ENCODE measurements at places on chromosomes 12 and 14.
A peak's percentile ranks its signal among the peaks of the same experiment; 100 is the strongest.

DNA sequence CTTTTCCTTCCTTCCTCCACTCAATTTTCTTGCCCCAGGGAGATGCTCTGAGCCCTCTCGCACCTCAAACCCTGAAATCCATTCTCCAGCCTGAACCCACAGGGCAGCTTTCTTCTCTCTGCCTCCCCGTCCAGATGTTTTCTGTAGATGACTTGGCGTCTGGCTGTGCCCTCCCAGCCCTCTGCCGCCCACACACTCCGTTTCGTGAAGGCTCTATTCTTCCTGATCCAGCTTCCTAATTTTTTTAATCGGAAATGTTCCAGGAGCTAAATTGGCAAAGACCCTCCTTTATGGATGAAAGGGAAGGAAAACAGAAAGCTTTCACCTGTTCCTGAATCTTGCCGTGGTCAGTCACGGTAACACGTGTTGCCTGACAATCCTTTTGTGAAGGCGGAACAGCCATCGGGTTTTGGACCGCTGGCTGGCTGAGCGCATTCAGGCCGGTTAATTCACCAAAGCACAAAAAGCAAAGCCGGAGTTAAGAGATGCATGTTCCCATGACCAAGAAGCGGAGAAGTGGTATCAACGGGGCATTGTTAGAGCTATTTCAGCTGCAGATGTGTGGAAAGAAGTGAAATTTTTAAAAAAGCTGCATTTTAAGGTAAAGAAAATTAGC is 70.2 kb upstream of the FBRSL1 start:
- DNase-seq, result no peak

DNA sequence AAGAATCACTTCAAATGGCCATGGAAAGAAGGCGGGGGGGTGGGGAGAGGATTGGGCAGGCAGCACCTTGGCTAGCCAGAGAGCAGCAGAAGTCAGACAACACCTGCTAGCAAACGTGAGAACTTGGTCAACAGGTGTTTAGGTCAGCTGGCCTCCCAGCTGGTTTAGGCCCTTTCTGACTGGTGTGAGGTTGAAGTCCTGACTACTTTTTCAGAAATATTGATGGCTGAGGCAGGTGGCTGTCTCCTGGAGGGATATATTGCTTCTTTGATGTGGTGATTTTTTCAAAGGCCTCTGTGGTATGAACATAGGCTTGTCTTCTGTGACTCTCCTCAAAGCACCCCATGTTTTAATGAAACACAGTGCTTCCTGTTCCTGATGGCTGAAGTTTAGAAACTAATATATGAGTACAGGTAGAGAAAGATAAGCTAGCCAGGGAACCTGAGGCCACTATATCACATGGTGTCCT is 238.2 kb upstream of the SSTR1 start:
- DNase-seq, result peak; percentile 70

DNA sequence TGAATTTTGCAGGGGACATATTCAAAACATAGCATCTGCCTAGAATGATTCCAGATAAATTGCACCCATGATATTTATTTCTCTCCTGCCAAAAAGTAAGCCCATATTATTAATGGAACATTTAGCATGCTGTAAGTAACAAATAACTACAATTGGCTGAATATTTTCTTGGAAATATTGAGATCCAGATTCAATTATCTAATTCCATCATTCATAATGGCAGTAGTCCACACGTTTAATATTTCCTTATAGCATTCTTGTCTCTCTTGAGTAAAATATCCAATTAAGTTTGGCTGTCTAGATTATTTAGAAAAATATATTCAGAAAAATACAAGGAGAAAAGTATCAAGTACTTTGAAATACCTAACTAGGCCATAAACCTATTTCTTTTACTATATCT is 157.5 kb downstream of the FLRT2 start:
- no peak for DNase-seq

- DNase-seq, result no peak
Observed at GRCh38 chr12:82625523-82625922, 61.2 kb upstream of the TMTC2 start.

GRCh38 chr12:68117661-68118060 is 41.9 kb downstream of the IFNG start:
- DNase-seq, result no peak

GRCh38 chr14:105605464-105606304 is 79.3 kb downstream of the TMEM121 start:
- no peak for DNase-seq

DNA sequence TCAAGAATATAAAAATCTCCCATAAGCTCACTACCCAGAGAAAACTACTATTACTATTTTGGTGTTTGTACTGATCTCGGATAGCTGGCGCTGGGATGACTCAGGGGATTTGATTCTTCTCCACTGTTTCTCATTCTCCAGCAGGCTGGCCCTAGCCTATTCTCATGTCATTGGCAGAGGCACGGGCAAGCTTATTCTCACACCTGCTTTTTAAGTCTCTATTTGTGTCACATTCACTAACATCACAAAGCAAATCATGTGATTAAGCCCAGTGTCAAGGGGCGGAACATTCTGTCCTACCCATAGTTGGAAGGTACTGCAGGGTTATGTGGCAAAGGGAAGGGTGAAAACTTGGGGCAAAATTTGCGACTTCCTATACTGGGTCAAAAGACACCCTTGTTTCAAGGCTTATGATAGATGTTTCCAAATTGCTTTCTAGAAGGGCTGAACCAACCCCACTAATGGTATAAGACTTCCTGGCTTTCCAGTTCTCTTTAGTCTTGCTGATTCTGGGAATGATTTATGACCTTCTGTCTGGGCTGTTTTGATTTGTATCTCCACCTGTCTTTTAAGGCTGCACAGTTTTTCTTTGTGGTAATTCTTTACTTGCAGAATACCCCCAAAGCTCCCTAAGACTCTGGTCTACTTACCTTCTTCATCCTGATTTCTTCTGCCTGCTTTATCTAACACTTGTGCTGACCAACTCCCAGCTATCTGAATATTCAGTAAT is 406.4 kb downstream of the NRXN3 start:
- DNase-seq, result no peak

- no peak for DNase-seq
Observed at GRCh38 chr12:132213359-132214160, 69.3 kb downstream of the NOC4L start.

- DNase-seq, result no peak
Observed at GRCh38 chr12:48247181-48247966, 44.3 kb upstream of the OR10AD1 start.

- no peak for DNase-seq
Observed at GRCh38 chr14:102723650-102724049, 53.6 kb upstream of the TRAF3 start.

GRCh38 chr12:98752726-98753125 is 107.6 kb downstream of the APAF1 start:
- no peak for DNase-seq

DNA sequence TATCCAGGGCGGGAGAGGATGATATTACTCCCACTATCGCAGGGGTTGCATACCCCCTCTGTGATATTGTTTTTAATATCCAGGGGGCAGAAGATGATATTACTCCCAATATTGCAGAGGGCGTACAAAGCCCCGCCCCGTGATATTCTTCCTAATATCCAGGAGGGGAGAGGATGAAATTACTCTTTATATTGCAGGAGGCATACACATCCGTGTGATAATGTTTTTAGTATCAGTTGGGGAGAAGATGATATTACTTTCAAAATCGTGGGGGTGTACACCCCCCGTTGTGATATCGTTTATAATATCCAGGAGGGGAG is 52.9 kb upstream of the OXA1L start:
- DNase-seq, result no peak

GRCh38 chr12:97275728-97276590 is 186.6 kb upstream of the RMST start:
- DNase-seq, result no peak

DNA sequence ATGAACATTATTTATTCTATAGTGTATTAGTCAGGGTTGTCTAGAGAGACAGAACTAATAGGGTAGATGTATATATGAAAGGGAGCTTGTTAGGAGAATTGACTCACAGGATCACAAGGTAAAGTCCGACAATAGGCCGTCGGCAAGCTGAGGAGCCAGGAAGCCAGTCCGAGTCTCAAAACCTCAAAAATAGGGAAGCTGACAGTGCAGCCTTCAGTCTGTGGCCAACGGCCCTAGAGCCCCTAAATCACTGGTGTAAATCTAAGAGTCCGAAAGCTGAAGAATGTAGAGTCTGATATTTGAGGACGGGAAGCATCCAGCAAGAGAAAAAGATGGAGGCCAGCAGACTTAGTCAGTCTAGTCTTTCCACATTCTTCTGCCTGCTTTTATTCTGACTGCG is 912.2 kb downstream of the FLRT2 start:
- no peak for DNase-seq

DNA sequence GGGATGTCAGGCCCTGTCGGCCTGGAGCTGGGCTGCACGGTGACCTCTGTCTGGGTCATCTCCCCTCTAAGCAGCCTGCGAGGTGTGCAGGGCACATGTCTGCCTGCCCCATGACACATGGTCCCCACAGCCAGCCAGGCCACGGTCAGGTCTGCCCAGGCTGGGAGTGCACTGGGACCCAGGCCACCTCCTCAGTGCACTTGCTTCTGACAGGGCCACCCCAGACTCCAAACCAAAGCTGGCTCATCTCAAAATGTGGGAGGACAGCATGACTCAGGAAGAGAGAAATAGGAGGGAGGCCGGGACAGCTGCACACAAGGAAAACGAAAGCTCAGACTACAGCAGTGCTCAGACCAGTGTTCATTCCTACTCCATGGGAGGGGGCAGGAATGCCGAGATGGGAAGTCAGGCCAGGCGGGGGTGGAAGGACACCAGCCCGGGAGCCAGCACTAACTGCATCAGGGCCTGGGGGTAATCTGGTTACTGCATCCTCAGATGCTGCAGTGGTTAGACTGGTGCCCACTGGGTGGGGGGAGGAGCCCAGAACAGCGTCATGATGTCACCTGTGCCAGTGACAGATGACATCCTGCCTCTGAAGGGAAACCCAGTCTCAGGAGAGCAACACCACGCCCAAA is 4.0 kb downstream of the P2RX2 start:
- no peak for DNase-seq

GRCh38 chr12:51874000-51874399 is 13.9 kb upstream of the ANKRD33 start:
- no peak for DNase-seq

GRCh38 chr14:72788255-72788654 is 105.6 kb downstream of the DPF3 start:
- DNase-seq, result no peak

- no peak for DNase-seq
Observed at GRCh38 chr12:98799822-98800221, 154.7 kb downstream of the APAF1 start.

GRCh38 chr12:107600581-107601144 is 84.9 kb upstream of the PWP1 start:
- DNase-seq, result no peak

DNA sequence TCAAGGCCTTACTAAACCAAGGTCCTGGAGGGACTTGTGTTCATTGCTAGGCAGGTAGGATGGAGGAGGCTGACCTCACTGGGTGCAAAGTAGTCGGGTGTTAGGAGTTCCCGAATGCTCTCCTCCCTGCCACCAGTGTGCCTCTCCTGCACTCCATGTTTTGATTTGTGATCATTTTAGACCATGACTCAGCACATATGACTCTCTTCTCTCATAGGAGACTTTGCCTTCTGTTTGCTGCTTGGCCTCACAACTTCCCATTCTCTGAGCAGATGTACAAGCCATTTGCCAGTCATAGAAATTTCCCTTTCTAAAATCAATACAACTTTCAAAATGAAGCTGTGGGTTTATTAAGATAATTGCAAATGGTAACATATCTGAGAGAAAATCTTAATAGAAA is 46.6 kb upstream of the LRIG3 start:
- no peak for DNase-seq

DNA sequence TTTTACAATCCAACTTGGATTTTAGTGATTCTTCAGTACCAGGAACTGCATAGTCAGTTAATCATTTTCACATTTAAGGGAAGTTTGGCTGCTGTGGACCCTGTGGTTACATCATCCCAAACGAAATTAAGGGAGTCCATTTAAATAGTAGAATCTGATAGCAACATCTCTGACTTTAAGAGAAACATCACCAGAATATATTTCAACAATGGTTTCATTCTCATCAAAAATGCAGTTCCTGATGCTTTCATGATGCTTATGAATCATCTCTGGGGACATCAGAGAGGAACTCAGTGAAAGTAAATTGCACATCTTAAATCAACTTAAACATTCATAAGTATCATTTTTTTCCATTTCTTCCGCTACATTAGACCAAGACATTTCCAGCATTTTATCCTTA is 1170.7 kb downstream of the FSCB start:
- DNase-seq, result no peak

GRCh38 chr14:86799244-86799647 is 1193.7 kb downstream of the GALC start:
- DNase-seq, result no peak

GRCh38 chr12:18108611-18109010 is 18.6 kb upstream of the RERGL start:
- DNase-seq, result no peak

GRCh38 chr14:24327303-24327702 is 7.6 kb downstream of the ADCY4 start:
- DNase-seq, result no peak

- no peak for DNase-seq
Observed at GRCh38 chr14:96670391-96670790, 126.8 kb upstream of the VRK1 start.

GRCh38 chr14:72742118-72742837 is 151.6 kb downstream of the DPF3 start:
- DNase-seq, result no peak

DNA sequence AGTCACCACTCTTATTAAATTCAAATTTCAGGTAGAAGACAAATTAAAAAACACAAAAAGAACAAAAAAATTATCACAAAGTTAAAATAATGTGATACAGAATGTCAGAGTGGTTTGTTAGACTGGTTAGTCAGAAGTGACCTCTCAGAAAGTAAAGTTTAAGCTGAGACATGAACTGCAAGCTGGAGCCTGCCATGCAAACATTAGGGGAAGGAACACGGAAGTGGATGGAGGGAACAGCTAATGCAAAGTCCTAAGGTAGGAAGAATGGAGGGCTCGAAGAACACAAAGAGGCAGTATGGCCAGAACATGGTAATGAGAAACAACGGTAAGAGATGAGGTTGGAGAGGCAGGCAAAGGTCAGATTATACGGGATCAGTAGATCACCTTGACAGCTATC is 41.7 kb downstream of the WDHD1 start:
- no peak for DNase-seq

GRCh38 chr14:20811986-20812975 is 9.6 kb upstream of the RNASE1 start:
- DNase-seq, result peak; percentile 87

- DNase-seq, result no peak
Observed at GRCh38 chr12:18468246-18469075, 207.1 kb downstream of the PIK3C2G start.

Data from body of pancreas (tissue), 4 donors.